NCI-H1048 (cell line): ENCODE measurements at places on chromosomes 1 and 21.

GRCh38 chr1:183414365-183414764, 3.8 kb downstream of the NMNAT2 start:
- DNase-seq, result no peak

DNA sequence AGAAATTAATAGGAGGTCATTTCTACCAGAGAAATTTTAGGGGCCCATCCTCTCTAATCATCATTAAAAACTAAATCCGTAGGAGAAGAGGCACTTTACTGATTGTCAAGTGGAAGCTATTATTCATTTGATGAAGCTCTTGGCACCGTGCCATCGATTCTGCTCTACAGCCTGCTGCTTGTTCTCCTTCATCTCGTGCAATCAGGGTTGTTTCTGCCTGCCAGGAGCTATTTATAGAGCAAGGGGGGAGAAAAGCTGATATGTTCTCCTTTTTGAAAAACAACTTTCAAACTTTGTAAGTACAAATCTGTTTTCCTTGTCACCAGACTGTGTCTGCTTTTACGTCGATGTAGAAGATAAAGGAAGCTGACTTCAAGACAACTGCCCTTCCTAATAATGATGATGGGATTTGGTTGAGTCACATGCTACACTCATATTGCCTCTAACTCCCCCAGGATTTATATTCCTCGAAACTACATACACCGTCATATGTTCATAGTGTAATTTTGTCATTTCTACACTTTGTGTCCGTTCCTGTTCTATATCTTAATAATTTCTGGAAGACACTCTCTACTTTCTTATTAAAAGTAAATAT, 169.6 kb upstream of the LHX8 start:
- no peak for DNase-seq

DNA sequence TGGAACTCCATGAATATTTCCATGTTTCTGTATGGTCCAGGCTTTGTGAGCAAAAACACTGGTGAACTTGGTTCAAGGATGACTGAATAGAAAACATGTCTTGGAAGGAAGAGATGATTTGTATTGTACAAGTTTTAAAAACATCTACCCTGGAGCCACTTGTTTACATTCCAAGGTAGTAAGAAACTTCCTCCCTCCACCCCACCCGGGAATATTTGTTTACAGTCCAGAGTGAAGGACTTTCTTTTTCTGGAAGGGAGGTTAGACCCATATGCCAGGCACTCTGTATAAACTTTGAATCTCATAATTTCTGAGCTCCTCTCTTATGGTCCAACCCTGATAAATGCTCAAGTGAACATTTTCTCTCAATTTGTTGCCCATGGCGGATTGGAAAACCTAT, 323.3 kb upstream of the LYPLAL1 start:
- DNase-seq, result no peak

- DNase-seq, result no peak
Measured at GRCh38 chr1:198756470-198756869, 117.6 kb downstream of the PTPRC start.

GRCh38 chr21:46108827-46109312, 11.0 kb downstream of the COL6A2 start:
- no peak for DNase-seq

DNA sequence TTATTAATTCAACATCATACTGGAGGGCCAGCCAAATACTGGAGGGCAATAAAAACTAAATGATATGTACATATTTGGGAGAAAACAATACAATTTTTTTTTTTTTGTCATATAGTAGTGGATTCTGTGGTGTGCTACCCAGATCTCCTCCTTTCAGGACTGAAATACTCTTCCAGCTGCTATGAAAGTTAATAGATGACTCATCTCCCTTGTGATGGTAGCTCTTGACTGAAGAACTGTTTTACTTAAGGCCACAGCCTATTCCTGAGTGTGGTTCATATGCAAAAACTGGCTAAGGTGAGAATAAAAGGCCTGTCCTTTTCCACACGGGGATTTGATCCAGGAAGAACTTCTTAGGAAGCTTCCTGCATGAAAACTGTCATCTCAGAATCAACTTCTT, 307.9 kb downstream of the HLX start:
- no peak for DNase-seq

GRCh38 chr1:33122483-33123178, 41.7 kb downstream of the AZIN2 start:
- DNase-seq, result no peak

DNA sequence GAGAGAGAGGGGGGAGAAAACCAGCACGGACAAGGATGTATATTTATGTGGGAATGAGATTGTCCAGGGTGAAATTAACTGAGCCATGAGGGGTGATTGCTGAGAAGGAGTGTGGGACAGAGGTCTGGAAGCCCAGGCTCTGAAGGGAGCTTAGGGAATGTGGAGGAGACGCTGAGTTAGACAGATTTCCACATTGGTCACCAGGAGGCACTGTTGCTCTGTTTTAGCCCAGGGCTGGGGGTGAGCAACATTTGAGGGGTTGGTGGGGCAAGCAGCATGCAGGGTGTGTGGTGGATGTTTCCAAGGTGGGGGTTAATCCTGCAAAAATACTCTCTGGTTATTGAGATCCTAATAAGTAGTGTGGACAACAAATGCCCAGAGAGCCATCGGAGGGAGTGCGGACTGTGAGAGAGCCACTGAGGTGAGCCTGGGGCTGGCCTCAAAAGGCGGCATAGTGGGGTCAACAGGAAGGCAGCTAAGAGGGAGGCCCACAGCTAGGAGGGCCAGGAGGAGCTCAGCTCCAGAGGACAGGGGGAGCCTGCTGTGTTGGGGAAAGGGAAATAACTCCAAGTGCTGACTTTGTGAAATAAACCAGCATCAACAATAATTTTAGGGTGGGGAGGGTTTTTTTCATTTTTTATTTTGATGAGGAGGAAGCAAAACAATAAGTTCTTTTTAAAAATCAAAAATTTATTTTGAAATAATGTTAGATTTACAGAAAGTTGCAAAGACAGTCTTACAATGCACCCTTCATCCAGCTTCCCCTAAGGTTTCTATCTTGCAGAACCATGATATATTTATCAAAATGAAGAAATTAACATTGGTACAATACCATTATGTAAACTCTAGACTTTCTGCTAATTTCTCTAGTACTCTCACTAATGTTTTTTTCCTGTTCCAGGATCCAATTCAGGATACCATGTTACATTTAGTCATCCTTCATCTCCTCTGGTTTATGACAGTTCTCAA, 82.8 kb upstream of the CD34 start:
- DNase-seq, result no peak

GRCh38 chr1:64036549-64036948, 166.9 kb upstream of the UBE2U start:
- no peak for DNase-seq

- DNase-seq, result no peak
Measured at GRCh38 chr1:78722947-78723346, 73.3 kb downstream of the IFI44 start.

DNA sequence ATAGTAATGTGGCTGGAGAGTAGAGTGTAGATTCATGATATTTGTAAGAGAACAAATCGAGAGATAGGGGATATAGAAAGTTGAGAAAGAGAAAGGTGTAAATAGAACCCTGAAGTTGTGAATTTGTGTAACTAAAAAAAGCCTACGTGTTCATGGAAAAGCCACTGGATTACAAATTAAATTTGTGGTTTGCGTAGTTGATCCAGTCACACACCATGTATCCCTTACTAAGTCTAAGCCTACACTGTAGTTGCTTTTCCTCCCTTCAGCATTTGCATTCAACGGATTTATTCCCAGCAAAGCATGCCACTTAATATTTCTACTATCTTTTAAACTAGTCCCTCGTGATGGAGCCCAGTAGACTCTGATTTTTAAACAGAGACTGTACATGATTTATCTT, 24.9 kb downstream of the KMO start:
- no peak for DNase-seq

- no peak for DNase-seq
Measured at GRCh38 chr1:18635891-18636595, 5.4 kb downstream of the PAX7 start.

GRCh38 chr1:40004857-40005256, 35.7 kb upstream of the CAP1 start:
- no peak for DNase-seq

GRCh38 chr1:29508458-29509107, 272.3 kb downstream of the PTPRU start:
- no peak for DNase-seq

DNA sequence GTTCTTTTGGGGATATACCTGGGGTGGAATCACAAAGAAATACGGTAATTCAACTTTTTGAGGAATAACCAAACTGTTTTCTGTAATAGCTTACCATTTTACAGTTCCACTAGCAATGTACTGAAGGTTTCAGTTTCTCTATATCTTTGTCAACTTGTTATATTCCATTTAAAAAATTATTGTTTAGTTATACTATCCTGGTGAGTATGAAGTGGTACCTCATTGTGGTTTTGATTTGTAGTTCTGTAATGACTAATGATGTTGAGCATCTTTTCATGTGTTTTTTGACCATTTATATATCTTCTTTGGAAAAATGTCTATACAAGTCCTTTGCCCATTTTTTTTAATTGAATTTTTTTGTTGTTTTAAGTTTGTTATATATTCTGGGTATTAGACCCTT, 39.4 kb downstream of the MAST2 start:
- no peak for DNase-seq
